Stimulated activated CD4-positive, alpha-beta T cell treated with anti-CD3 and anti-CD28 coated beads, TNF-alpha, amount 100 ng/mL, for 1 hour (primary cell): ENCODE measurements at places on chromosomes 4 and X.

GRCh38 chrX:53265771-53266574 is 15.4 kb downstream of the IQSEC2 start:
- DNase-seq: no peak

GRCh38 chrX:5388087-5388486 is 840.6 kb downstream of the NLGN4X start:
- no peak for DNase-seq

DNA sequence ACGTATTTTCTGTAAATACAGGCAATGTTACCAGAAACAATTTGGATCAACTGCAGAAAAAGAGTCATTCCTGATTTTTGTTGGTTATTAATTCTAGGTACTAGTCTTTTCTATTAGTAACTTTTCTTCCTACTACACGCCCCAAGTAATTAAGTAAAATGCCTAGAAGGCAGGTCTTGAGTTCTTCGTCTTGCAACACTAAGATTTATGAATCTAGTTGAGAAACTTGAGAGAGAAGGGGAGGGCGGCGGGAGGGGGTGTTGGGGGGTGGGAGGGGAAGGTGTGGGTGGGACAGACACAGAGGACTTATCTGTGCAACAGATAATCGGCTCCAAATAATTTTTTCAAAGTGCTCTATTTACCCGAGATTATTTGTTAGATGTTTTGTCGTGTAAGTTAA is 3.0 kb downstream of the RAP2C start:
- no peak for DNase-seq

- no peak for DNase-seq
Measured at GRCh38 chrX:108584617-108585211, 145.1 kb downstream of the COL4A5 start.

GRCh38 chrX:50536955-50537354 is 66.3 kb upstream of the DGKK start:
- no peak for DNase-seq

- DNase-seq: no peak
Measured at GRCh38 chr4:57233386-57233785, 123.2 kb upstream of the IGFBP7 start.

- DNase-seq: no peak
Measured at GRCh38 chr4:45931154-45931553, 192.7 kb downstream of the GABRG1 start.

DNA sequence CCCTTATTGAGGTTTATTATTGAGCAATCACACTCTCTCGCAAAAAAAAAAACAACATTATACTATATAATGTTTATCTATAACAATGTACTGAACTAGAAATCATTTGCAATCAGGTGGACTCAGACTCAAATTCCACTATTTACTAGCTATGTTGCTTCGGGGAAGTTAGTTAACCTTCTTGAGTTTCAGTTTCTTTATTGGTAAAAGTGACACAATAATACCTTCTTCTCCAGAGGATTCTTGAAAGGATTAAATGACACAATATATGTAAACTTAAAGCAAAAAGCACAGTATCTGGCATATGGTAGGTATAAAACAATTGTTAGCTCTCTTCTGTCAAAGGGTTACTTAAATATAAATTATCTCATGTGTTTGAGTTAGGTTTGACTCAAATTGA is 31.5 kb upstream of the HDAC8 start:
- DNase-seq: no peak

GRCh38 chr4:52372269-52372668 is 286.8 kb downstream of the USP46 start:
- DNase-seq: no peak

- no peak for DNase-seq
Measured at GRCh38 chr4:160894809-160895208, 1269.0 kb downstream of the FSTL5 start.

DNA sequence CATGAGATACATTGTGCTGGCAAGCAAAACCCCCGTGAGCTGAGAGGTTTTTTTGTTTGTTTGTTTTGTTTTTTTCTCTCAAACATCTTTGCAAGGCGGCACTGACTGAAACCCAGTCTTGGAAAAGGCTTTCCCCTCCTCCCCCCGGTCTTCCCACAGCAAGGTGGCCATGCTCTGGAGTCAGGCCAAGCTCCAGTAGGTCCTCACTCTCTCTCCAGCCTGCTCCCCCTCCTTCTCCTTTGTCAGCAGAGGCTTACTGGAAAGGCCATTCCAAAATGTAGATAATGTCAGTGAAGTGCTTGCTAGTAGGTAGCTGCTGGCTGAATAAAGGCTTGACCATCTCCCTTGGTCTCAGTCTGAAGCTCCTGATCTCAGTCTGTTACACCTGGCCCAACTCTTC is 32.6 kb downstream of the FRMPD3 start:
- no peak for DNase-seq

- no peak for DNase-seq
Measured at GRCh38 chrX:57313583-57314215, 27.2 kb downstream of the FAAH2 start.

DNA sequence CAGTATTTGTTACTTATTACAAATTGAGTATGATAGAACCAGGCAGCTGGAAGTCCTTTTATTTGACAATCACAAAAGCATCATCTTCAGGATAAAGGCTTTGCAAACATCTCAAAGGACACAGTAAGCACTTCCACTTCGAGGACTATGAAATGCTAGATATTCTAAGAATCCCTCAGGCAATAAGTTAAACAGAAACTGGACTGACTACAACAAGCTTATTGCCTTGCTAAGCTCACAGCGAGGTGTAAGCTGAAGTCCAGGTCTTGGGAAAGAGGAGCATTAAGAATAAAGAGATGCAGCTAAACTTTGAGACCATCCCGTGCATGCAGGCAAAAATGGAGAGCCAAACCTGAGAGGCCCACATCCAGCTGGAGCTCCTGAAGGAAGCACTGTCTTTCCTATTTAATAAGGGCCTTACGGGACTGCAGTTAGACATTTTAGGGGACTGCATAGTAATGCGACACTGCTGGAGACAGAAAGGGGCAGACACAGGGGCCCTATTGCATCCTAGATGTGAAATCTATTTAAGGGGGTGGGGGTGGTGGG is 38.7 kb downstream of the DCHS2 start:
- no peak for DNase-seq
